ENCODE measurements at places on chromosomes 5 and 9.

DNA sequence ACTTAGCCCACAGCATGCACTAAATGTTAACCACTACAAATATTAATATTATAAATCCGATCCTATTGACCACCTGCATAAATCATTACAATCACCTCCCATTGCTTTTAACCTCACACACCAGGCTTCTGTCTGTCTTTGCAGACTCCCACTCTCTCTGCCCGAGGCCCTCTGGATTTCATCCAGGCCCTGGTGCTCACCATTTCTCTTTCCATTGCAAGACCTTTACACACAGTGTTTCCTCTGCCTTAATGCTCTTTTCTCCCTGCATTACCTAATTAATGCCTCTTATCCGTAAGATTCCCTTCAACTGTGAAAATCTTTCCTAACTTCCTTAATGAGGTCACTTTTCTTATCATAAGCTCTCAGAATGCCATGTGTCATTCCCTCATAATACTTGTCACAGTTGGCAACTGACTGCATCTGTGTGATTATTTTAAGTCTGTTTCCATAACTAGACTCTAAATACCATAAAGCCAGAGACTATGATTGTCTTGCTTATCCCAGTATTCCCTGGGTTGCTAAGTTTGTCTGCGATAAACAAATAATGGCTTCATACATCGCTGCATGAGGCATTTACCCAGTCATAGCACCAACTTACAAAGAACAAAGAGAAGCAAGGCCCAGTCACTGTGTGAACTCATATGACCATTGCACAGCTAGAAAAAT, 155.1 kb downstream of the CCDC192 start:
- no peak for DNase-seq
- H3K4me1 ChIP-seq: no peaks in the 10 kb centered on the region
- H3K27ac ChIP-seq: no peak overlapping the region
- H3K36me3 ChIP-seq: no peaks in the 10 kb centered on the region
- H3K4me3 ChIP-seq: no peak overlapping the region
- no peaks in the 10 kb centered on the region for H3K27me3 ChIP-seq

DNA sequence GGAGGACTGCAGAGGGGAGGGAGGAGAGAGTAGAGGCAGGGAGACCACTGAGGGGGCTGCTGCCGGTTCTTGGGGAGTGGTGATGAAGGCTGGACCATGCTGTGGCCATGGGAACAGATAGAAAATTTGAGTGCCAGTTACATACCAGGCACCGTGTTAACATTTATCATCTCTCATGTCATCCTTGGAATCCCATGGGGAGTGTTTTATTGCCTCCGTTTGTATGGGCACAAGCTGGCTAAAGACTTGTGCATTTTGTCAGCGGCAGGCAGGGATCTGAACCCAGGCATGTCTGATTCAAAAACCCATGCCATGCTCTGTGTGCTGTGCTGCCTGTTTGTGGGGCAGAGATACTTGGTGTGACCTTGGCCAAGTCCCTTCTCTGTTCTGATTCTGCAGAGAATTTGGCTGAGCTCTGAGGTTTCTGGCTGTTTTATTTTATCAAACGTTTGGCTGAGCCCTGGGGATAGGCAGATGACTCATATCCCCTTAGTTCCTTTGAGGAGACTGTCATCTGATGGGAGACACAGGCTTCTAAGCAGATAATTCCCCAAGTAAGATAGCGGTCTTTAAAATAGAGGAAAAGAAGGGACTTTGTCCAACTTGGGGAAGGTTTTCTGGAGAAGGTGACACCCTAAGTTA, 22.2 kb downstream of the COL27A1 start:
- H3K27ac ChIP-seq: no peak overlapping the region
- H3K27me3 ChIP-seq: no peaks in the 10 kb centered on the region
- no peak overlapping the region for H3K4me3 ChIP-seq
- peaks cover 16% of the 10 kb centered on the region for H3K4me1 ChIP-seq
- no peaks in the 10 kb centered on the region for H3K36me3 ChIP-seq
- DNase-seq: no peak

DNA sequence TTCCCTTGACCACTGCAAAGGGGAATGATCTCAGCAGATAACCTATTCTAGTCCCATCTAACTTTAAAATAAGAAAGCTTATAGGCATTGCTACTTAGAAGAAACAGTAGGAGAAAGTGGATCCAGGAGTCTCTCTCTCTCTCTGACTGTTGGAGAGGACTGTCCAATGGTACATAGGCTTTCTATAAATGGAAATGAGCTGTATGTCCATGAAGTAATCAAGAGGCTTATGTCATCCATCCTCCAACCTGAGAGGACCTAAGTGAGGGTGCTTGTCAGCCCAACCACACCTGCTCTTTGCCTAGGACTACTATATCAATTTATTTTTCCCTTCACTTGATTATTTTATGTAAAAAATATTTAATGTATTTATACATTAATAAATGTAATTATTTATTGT, 172.3 kb downstream of the PAPPA start:
- peaks cover 82% of the 10 kb centered on the region for H3K27me3 ChIP-seq
- DNase-seq: no peak
- H3K36me3 ChIP-seq: no peaks in the 10 kb centered on the region
- no peak overlapping the region for H3K4me3 ChIP-seq
- H3K4me1 ChIP-seq: peaks cover 25% of the 10 kb centered on the region

- no peak overlapping the region for H3K4me3 ChIP-seq
- no peaks in the 10 kb centered on the region for H3K27me3 ChIP-seq
- no peaks in the 10 kb centered on the region for H3K4me1 ChIP-seq
- DNase-seq: no peak
- no peaks in the 10 kb centered on the region for H3K36me3 ChIP-seq
Measured at GRCh38 chr5:2094616-2094995, 211.9 kb upstream of the IRX4 start.

DNA sequence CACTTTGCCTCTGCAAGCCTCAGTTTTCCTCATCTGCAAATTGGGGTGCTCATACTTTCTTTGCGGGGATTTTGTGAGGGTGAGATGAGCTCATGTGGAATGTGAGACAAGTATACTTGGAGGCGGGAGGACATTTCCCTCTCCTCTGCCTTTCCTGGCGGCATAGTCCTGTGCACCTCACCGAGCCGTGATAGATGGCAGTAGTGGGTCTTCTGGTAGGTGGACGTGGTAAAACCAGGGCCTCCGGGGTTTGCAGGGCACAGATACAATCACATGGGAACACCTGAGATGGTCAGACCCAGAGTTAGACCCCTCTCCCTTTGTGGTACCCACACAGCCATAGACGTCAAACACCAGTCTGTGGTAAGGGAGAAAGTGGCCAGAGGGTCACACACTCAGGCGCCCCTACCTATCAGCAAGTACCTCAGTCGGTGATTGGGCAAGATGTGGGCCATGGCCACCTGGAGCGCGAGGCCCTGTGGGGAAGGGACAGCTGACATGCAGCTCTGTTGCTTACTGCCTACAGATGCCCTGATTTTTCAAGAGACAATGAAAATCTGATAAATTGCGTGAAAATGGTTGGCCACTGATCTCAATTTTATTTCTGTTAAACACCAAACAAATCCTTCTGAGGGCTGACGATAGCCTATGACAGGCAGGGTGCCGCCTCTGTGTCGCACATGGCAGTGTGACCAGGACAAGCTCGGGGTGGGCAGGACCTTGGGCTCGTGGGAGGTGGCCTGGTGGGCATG, 9.9 kb downstream of the ERGIC1 start:
- DNase-seq: no peak
- peaks cover 19% of the 10 kb centered on the region for H3K4me1 ChIP-seq
- H3K27me3 ChIP-seq: no peaks in the 10 kb centered on the region
- H3K4me3 ChIP-seq: no peak overlapping the region
- no peaks in the 10 kb centered on the region for H3K36me3 ChIP-seq

DNA sequence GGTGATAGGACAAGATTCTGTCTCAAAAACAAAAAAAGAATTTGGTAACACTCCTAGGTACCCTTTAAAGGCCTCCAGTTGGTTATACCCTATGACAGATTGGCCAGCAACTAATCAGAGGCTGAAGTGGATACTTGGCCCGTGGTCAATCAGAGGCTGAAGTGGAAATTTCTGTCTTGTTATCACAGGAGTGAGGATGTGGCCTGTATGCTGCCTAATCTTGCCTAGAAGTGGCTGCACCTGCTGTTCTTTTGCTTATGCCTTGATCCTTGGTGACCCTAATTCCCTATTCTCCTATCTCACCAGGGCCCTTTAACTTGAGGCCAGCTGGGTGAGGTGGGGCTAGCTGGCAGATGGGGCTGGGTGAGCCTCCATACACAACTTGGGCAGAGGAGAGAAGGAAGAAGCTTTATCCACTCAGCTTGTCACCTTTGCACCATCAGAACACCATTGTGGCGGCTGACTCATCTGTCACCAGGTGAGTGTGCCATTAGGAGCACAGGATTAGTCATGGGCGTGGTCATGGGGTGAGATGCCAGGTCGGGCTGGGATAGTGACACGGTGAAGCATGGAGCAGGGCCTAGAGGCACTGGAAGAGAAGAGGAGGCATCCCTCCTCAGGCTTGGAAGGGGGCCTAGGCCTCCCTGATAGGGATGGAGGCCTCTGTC, 41.5 kb downstream of the SAR1B start:
- no peak overlapping the region for H3K4me3 ChIP-seq
- H3K27me3 ChIP-seq: no peaks in the 10 kb centered on the region
- no peak for DNase-seq
- H3K27ac ChIP-seq: no peak overlapping the region
- H3K4me1 ChIP-seq: peaks cover 10% of the 10 kb centered on the region

DNA sequence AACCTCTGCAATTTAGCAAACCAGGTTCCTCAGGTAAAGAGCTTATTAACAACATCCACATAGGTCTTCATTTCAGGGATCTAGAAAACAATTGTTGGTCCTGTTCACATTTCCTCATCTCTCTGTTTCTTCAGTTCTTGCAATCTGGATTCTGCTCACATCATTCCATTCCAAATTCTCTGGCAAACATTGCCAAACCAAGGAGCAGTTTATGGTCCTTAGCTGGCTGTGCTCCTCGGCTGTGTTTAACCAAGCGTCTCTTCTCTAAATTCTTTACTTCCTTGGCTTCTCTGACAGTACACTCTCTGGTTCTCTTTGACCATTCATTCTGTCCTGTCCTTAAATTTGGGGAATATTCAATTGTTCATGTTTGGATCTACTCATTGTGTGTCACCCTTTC, 65.8 kb upstream of the RANBP3L start:
- H3K27ac ChIP-seq: no peak overlapping the region
- no peaks in the 10 kb centered on the region for H3K27me3 ChIP-seq
- no peaks in the 10 kb centered on the region for H3K36me3 ChIP-seq
- DNase-seq: no peak

- H3K4me1 ChIP-seq: no peaks in the 10 kb centered on the region
- no peaks in the 10 kb centered on the region for H3K36me3 ChIP-seq
- DNase-seq: no peak
- H3K27me3 ChIP-seq: no peaks in the 10 kb centered on the region
Measured at GRCh38 chr5:153860195-153860886, 178.4 kb downstream of the FAM114A2 start.

DNA sequence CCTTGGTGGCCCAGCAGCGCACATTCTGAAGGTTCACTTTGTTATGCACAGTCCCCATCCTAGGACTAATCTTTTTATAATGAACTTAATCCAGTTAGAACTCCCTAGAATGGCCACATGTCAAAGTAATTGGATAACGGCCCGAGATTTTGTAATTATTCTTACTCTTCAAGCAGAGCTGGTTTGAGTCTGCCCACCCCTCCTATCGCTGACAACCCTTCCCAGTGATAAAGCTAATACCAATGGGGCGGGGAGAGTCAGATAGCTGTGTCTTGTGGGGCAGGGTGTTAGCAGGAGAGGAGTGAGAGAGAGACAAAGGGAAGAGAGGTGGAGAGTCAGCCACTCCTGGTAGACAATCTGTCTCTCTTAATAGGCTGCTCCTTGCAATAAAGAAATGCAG, 356.9 kb downstream of the SLIT3 start:
- no peaks in the 10 kb centered on the region for H3K36me3 ChIP-seq
- peak; percentile 85 for DNase-seq
- H3K4me3 ChIP-seq: no peak overlapping the region
- H3K27ac ChIP-seq: no peak overlapping the region
- H3K4me1 ChIP-seq: peaks cover 6% of the 10 kb centered on the region

DNA sequence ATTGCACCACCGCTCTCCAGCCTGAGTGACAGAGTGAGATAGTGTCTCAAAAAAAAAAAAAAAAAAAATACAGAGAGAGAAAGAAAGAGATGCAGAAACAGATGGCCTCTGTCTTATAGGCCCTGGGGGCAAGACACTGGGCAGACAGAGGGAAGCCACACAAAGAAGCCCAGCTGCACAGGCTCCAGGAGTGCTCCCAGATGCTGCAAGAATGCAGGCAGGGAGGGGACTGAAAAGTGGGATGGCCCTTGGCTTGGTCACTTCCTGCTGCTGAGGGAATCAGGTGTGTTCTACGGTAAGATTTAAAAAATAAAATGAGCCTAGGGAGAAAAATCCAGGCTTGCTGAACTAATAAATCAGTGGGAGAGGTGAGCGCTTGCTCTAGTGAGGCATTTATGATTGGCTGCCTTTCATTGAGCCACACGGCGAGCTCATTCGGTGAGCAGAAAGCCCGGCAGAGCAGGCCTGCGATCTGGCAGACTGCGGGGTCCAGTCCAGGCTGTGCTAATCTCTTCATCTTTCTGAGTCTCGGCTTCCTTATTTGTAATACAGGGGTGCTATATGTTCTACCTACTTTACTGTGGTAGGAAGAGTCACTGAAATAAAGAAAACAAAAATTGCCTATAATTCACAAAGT, 80.6 kb downstream of the RAD23B start:
- H3K36me3 ChIP-seq: no peaks in the 10 kb centered on the region
- DNase-seq: peak; percentile 59
- H3K27ac ChIP-seq: no peak overlapping the region
- H3K4me3 ChIP-seq: no peak overlapping the region
- peaks cover 15% of the 10 kb centered on the region for H3K4me1 ChIP-seq

DNA sequence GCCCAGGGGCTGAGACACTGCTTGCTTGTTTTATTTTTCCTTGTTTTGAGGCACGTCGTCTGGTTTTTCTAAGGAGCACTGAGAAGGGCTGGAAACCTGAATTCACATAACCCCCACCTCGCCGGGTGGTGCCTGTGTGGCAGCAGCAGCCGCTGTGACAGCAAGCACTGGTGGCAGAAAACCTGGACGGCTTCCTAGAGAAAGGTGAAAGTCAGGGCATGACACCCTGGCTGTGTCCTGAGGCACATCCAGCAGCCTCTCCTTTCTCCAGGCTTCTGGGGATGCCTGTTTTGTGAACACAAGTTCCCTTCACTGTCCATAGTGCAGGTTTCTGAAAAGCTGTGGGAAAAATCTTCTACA, 29.2 kb downstream of the MRPL36 start:
- H3K4me1 ChIP-seq: no peaks in the 10 kb centered on the region
- H3K27ac ChIP-seq: no peak overlapping the region
- no peaks in the 10 kb centered on the region for H3K36me3 ChIP-seq
- no peak for DNase-seq

DNA sequence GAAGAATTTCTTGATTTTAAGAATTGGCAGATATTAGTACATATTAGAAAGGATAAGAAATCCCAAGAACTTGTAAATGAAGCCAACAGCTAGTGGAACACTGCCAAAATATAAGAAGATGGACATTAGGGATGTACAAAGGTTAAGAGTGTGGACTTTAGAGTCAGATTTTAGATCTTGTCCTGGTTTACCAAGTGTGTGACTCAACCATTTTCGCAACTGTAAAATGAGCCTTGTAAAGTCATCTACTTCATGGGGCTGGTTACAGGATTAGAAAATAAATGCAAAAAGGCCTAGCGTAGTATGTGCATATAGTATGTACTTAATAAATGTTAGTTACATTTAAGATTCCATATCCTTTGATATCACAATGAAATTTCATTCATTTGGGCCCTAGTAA, 260.0 kb downstream of the RAB3C start:
- no peaks in the 10 kb centered on the region for H3K27me3 ChIP-seq
- no peaks in the 10 kb centered on the region for H3K4me1 ChIP-seq
- H3K4me3 ChIP-seq: no peak overlapping the region
- H3K36me3 ChIP-seq: no peaks in the 10 kb centered on the region
- DNase-seq: no peak

GRCh38 chr9:36820392-36820861, 213.6 kb downstream of the PAX5 start:
- H3K36me3 ChIP-seq: no peaks in the 10 kb centered on the region
- H3K4me1 ChIP-seq: peaks cover 15% of the 10 kb centered on the region
- no peak overlapping the region for H3K27ac ChIP-seq
- no peak for DNase-seq
- no peak overlapping the region for H3K4me3 ChIP-seq
- H3K27me3 ChIP-seq: peaks cover 28% of the 10 kb centered on the region

All from neural progenitor cell (in vitro differentiated cells).